CD4-positive, CD25-positive, alpha-beta regulatory T cell (primary cell): ENCODE measurements at places on chromosomes 5 and 9. TPM values are rescaled to one million over a fixed set of nuclear protein-coding genes. Genes with fewer than 3 reads are reported as not detected.

Gene PDLIM4
- total RNA-seq, result not detected

DNA sequence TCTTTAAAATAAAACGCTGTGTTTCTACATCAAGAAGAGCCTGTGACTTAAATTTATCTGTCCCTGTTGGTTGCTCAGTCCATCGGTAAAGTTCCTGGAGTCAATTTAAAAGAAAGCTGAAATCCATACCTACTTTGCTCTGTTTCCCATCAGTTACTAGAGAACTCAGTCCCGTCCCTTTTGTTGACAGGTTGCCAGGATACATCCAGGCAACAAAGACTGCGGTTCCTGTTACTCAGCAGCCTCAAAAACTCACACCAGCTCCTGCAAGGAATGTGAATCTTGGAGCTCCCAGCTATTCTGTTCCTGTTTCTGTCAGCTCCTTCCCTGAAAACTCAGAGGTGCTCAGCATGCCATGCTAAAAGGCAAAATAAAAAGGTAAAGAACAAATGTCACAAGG, at the start of gene ZNF474:
Gene ZNF474 (plus strand): TSS at position 241 of the 400 bp plus-strand sequence. CDS start 22,445 bp downstream, outside the sequence.
- DNase-seq, result no peak
- H3K36me3 ChIP-seq, result no peaks in the 10 kb centered on the region
- no peaks in the 10 kb centered on the region for H3K27me3 ChIP-seq

- no peak for DNase-seq
- H3K36me3 ChIP-seq, result no peaks in the 10 kb centered on the region
- no peaks in the 10 kb centered on the region for H3K4me1 ChIP-seq
- peaks cover 2% of the 10 kb centered on the region for H3K27me3 ChIP-seq
- H3K4me3 ChIP-seq, result no peak overlapping the region
Measured at GRCh38 chr9:69554945-69555344, 117.2 kb downstream of the APBA1 start.

- H3K4me3 ChIP-seq, result no peak overlapping the region
- H3K27me3 ChIP-seq, result no peaks in the 10 kb centered on the region
- H3K27ac ChIP-seq, result no peak overlapping the region
- H3K4me1 ChIP-seq, result peaks cover 9% of the 10 kb centered on the region
- no peak for DNase-seq
- no peaks in the 10 kb centered on the region for H3K36me3 ChIP-seq
Measured at GRCh38 chr5:185095-186070, 5.9 kb upstream of the LRRC14B start.

DNA sequence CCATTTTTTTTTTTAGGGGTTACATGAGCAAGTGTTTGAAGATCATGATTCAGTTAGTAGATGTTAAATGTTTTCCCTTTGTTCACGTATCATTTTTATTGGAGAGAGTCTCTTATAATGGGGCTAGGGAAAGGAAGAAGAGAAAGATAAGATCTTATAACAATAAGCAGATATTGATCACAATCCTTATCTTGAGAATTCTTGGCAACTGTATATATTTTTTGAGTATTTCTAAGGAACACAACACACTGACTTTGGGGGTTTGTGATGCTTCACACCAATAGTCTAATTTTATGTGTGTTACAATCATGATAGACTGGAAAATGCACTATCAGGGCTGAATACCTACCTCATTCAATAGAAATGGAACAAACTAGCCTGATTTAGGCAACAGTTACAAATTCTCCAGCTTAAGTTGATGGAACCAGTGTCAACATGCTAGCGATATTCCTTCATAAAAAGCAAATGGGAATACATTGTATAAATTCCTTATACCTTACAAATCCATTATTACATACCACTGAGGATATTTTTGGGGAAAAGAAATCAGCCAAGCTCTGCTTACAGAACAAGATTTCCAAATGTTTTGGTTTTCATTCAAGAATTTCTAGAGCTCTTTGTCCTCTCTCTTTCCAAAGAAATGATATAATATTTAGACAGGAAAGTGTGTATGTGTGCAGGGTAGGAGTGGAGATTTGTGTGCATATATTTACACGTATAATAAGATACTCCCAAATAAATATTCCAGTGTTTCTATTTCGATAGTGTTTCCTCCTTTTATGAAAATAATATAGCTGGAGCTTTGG, 41.5 kb downstream of the SVEP1 start:
- H3K4me1 ChIP-seq, result no peaks in the 10 kb centered on the region
- H3K36me3 ChIP-seq, result no peaks in the 10 kb centered on the region
- no peaks in the 10 kb centered on the region for H3K27me3 ChIP-seq
- no peak overlapping the region for H3K4me3 ChIP-seq
